ENCODE measurements at places on chromosomes 1 and 21. TPM values are rescaled to one million over a fixed set of nuclear protein-coding genes. Genes with fewer than 3 reads are reported as not detected.
A peak's percentile ranks its signal among the peaks of the same experiment; 100 is the strongest.

DNA sequence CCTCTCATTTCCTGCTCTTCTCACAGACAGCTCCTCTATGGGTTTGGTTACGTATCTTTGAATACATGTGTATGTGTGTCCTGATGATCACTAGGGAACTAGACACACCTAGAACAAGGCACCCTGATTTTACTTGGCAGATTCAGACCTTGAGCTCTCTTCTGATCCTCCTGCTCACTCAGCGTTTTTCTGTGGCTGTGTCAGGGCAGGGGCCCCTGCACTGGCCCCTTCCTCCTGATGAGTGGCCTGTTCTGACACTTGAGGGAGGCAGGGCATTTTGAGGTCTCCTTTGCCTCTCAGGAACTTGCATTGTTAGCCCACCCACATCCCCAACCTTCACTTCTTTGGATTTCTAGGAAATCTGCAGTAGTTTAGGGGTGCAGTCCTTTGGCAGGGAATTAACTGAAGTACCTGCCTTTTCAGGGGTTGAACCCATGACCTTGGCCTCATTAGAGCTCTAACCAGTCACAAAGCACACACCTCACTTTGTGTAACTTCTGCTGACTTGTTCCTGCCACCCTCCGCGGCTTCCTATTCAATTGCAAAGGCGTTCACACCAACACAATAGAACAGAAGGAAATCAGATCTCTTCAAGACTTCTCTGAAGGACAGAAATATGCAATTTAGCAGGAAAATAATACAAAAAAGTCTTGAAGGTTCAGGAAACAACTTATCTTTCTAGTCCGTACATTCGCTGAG is 8.8 kb downstream of the SMYD2 start:
- DNase-seq, result no peak

KCNE2 gene
- not detected for total RNA-seq

TMEM82 gene
- not detected for total RNA-seq

GRCh38 chr1:113905435-113905861 is 322 bp downstream of the DCLRE1B start:
- no peak for DNase-seq

GRCh38 chr1:104761961-104762570 is 1012.4 kb downstream of the AMY1C start:
- DNase-seq, result no peak

DNA sequence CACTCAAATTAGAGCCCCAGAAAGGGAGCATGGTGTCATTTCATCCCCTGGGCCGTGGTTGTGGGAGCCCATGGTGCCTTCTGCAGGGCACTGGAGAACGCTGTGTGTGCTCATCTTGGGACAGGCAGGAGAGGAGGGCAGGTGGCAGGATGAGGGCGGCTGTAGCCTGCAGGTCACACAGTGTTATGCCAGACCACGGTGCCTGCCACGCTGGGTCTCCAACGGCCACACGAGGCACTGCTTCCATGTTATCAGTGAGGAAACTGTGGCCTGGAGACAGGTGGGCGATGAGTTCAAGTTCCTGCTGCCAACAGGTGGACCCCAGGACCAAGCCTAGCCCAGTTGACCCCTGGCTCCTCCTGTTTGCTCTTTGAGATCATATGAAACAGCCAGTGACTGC is 21.0 kb downstream of the ABCG1 start:
- DNase-seq, result no peak

AGO4 gene
- total RNA-seq, result 7.9 TPM

GRCh38 chr1:9760824-9761223 is 62.9 kb downstream of the CLSTN1 start:
- no peak for DNase-seq

KCNJ9 gene
- not detected for total RNA-seq

DNA sequence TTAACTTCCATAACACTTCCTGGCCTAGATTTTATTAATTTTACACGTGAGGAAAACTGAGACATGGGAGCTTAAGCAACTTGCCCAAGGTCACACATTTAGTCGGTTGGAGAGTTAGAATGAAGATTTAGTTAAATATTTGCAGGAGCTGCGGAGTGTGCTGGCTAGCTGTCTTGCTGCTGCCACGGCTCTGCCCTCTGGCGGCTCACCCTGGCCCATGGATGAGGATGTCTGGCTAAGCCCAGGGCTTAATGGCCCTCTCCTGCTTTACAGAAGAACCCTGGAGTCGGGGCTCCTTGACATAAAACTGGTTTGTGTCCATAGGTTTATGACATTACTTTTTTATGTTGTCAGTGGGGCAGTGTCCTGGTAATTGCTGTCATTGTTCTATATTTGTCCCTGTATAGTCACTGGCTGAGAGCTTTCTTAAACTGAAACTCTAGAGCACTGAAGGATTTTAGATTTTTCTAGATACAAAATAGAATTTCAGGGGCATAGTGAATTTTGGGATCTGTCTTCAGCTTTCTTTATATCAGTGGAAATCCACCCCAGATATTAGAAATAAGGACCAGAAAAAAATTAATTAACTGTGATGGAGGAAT is 88.9 kb upstream of the WLS start:
- no peak for DNase-seq

- no peak for DNase-seq
Measured at GRCh38 chr1:56439610-56440264, 139.6 kb downstream of the PLPP3 start.

DNA sequence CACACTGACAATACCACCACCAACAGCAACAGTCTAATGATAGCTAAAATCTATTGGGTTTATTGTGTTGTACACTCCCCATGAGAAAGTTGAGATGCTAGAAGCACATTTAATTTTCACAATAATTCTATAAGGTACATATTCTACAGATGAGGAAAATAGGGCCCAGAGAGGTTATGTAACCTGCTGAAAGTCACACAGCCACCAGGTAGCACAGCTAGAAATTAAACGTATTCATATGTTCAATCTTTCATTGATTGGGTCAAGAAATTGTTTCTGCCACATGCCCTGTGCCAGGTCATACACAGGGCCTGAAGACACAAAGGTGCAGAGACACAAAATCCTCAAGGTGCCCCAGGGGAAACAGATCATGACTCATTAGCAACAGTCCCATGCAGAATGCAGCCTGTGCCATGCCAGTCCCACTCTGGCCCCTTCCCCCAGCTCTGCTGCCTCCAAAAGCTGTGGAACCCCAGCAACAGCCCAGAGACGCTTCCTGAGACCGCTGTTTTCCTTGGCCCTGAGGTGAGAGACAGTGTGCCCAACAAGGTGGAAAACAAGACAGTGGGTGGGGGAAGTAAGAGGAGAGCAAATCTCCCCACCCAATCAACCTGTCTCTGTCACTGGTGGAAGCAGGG is 32.1 kb downstream of the GJA4 start:
- DNase-seq, result no peak

- DNase-seq, result no peak
Measured at GRCh38 chr1:18855573-18855972, 3.9 kb downstream of the TAS1R2 start.

DNA sequence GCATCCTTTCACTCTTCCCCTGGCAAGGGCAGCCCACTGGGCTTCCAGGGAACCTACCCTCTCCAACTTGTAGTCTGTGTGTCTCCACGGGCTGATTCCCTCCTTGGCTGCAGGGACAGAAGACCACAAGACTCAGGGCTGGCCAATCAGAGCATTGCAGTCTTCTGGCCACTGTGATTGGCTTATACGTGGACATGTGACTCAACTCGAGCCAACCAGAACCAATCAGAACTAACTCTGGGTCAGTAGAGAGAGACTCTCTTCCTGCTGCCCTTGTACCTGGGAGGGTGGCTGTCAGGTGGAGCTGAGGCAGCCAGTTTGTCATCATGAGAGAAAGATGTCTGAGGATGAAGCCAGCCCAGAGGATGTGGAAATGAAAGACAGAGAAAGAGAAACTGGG is 64.0 kb downstream of the DHRS3 start:
- DNase-seq, result no peak

FLG2 gene
- not detected for total RNA-seq

GRCh38 chr1:54291276-54292001 is 91.5 kb downstream of the MRPL37 start:
- DNase-seq, result no peak

DNA sequence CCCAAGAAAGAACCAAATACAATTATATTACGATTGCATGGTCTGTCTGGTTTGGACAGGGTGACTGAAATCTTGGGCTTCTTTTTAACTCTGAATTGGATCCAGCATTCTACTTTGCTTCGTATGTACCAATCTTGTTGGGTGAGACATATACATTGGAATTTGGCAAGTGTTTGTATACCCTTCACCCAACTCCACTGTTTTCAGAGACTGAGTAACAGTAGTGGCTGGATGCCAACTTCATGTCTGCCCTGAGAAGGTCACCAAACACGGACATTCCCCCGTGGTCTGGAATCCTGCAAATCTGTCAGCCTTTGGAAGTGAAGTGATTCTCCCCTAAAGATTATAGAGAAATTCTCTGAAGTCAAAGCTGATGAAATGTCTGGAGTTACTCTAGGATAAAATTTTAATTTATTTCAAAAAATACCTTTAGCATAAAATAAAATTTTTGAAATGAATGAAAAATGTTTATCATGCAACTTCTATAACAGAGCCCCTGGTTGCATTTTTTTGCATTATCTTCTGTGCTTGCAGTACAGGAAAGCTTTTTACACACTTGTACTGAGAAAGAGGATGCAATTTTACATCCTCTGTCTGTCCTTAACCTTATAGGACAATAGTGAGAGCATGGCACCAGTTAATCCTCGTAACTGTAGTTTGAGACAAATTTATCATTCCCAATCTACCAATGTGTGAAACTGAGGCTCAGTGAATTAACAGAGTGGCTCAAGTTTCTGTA is 201.8 kb downstream of the DISC1 start:
- no peak for DNase-seq

AMY1B gene
- not detected for total RNA-seq

WNT2B gene
- 0.15 TPM for total RNA-seq

KRTAP10-3 gene
- not detected for total RNA-seq

DNA sequence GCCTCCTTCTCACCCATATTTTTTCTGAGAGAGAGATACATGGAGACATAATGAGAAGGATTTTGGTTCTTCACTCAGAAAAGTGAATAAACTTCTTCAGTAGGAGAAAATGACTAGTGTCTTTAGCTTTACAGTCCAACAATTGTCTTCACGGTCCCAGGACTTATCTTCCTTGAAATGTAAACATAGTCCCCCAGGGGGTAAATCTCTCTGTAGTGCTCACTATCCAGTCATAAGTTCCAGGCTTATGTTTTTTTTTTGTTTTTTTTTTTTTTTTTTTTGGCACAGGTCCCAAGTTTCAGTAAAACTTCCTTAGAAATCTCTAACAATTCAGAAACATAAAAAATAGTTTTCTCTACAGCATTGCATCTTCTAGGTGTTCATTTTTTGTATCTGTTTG is 890.2 kb upstream of the B3GALT2 start:
- DNase-seq, result no peak

PSEN2 gene
- 11.0 TPM for total RNA-seq

- peak; percentile 53 for DNase-seq
Measured at GRCh38 chr1:216005916-216006315, 417.3 kb downstream of the USH2A start.

ATP5PF gene
- total RNA-seq, result 140 TPM

- DNase-seq, result no peak
Measured at GRCh38 chr1:179831852-179832699, 45.5 kb downstream of the TOR1AIP2 start.

DNA sequence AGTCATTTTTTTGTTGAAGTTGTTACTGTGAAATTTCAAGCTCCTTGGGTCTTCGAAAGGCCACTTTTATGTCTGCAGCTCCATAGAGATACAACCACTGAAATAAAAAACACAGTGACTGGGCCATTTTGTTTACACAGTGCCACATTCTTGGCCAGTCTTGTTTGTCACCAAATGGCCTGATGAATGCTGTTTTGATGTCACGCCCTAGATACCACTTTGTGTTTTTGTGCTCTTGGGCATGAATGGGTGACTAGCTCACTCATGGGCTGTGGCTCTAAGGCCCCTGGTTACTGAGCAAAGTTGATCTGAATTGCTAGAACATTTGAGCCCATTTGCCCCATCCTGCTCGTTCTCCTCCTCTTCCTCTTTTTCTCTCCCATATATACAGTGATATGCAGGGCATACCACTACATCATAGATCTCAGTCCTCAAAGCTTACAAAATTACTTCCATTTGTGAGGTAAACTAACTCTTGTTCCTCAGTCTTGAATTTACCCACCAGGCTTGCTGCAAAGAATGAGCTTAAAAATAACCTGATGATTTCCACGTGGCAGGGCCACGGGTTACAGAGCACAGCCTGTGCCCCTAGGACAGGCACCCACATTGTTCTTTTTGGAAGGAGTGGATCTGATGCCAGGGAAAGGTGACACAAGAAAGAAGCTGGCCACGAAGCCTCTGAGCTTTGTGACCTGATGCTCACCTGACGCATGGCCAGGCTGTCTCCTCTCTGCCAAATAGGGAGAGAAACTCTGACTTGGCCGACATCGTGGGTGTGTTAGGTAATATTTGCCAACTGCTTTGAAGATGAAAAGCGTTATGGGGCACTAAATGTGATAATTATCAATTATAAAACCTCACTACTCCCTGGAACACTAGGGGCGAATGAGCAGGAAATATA is 92.4 kb downstream of the RUNX1 start:
- no peak for DNase-seq

- no peak for DNase-seq
Measured at GRCh38 chr1:28933277-28933676, 18.9 kb downstream of the EPB41 start.

TNFAIP8L2 gene
- 6.2 TPM for total RNA-seq

GRCh38 chr1:183239220-183239742 is 53.2 kb downstream of the LAMC2 start:
- DNase-seq, result no peak

DNA sequence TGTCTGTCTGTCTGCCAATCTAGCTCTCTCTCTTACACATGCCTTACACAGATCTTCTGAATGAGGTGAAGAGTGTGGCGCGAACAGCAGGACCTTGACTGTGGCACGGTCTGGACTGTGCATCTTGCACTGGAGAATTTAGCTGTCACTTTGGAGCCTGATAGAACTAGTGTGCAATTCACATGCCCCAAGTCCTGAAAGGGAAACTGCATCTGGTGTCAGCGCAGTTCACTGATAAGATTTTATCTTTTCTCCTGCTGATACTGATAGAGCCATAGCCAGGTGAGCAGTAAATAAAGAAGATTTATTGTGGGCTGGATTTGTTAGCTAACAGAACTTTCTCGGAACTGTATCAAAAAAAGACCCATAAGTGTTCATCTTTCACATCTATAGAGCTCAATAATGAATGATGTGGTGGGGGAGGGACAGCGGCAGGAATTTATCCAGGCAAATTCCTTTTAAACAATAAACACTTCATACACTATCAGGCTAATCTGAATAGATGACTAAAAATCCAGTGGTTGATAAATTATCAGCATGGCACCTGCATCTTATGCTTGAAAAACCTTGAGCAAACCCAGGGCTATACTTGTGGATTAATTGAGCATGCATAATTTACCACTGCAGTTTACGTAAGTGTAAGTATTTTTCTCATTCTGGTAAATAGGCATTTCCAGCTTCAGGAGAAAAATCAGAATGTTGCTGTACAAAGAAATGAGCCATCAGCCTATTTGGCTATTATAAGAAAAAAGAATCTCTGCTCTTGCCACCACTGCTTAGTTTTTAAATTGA is 104.1 kb downstream of the NTNG1 start:
- DNase-seq, result no peak

SLC5A3 gene
- 20.6 TPM for total RNA-seq

PDE4B gene
- total RNA-seq, result 6.3 TPM
